ENCODE measurements at places on chromosomes 5 and 9.

DNA sequence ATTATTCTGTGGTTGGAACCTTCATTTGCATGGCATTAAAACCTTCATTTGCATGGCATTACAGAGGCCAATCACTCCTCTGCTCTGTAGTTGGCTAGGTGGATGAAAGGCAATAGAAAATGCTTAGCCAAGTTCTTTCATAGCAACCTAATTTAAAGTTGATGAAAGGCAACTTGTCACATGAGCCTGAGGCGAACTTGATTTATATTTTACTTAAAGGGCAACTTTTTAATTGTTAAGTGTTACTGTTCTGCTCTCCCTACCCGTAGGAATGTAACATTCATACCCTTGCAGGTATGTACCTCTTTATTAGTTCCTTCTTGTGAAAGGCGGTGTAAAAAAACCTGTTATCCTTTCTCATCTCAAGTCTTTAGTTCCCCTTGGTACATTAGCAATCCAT lies 7.9 kb upstream of the ERMP1 start:
- DNase-seq: no peak

GRCh38 chr5:38448568-38449350 lies 107.7 kb downstream of the LIFR start:
- no peak for DNase-seq

DNA sequence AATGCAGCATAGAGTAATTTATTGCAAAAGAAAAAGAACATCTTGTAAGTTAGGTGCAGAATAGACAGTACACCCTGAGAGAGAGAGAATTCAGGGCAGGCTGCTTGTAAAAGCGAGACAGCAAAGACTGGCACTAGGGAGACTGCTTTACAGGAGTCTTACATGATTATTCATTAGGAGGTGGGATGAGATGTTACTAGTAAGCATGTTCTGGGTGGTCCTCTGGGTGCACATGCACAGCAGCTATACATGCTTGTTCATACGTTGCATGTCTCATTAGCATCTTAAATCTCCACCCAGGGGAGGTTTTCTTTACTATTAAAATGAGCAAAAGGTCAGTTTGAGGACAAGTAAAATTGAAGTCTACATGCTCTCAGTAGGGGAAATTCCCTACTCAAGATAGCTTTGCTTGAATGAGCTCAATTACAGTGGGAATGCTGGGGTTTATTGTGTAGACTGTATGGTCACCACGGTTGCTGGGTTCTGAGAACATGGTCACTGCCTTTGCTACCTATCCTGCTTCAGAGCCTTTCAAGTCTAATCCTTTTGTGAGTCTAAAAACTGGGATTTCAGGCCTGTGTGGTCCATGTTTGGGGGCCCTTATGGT lies 60.6 kb downstream of the RGS7BP start:
- no peak for DNase-seq

GRCh38 chr5:148372166-148372725 lies 11.5 kb upstream of the FBXO38 start:
- no peak for DNase-seq

- no peak for DNase-seq
These were observed 100.0 kb downstream of the GDNF start for GRCh38 chr5:37739817-37740261.

GRCh38 chr5:108749128-108749861 lies 1.6 kb downstream of the FER start:
- no peak for DNase-seq

GRCh38 chr5:1383344-1383743 lies 38.4 kb upstream of the CLPTM1L start:
- no peak for DNase-seq

- DNase-seq: no peak
These were observed 15.7 kb downstream of the MTRR start for GRCh38 chr5:7884491-7885267.

DNA sequence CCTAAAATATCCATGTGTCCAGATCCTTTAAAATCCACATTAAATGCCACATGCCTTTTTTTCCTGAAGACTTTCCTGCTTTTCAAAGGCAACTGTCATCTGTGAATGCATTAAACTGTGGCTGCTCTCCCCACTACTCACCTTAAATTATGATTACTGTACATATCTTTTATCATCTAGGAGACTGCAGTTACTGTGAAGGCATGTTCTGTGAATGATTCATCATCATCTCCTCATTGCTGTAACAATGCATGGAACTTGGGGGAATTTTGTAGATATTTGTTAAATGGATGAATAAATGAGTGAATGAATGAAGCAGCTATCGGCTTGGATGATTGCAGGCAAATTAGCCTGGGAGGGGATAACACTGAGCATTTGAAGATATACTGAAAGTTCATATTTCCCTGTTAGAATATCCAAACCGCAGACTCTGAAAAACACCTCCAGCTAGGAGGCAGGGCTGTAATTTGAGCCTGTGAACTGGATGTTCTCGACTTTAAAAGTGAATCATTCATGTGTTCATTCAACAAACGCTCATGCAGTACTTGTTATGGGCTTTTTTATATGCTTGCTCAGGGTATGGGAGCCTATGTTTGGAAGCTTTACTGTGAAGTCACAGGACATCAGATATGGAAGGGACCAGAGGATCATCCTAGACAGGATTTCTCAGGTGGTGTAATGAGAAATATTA lies 519.2 kb downstream of the KIF4B start:
- DNase-seq: no peak

DNA sequence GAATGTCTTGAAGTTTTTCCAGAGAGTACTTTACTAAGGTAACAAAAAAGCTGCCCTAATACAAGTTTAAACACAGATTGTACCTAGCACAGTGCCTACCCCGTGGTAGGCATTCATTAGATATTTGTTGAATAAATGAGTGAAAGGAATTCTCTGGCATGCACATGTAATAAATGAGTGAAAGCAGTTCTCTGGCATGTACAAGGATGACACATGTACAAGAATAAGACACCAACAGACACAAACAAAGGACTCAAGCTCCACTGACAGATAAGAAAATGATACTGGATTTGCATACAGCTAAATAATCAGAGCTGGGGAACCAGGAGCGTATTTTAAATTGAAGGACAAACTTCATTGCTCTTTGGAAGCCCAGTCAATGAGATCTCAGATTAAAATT lies 535.8 kb downstream of the EFNA5 start:
- DNase-seq: no peak

- DNase-seq: no peak
These were observed 647 bp downstream of the PDE8B start for GRCh38 chr5:77210964-77211690.
